ENCODE measurements at places on chromosomes 5 and 9. TPM values are rescaled to one million over a fixed set of nuclear protein-coding genes. Genes with fewer than 3 reads are reported as not detected.

GRCh38 chr5:89572696-89573095 lies 689.7 kb upstream of the MEF2C start:
- no peak for DNase-seq

- no peak for DNase-seq
Measured at GRCh38 chr9:21864505-21864904, 62.1 kb downstream of the MTAP start.

GRCh38 chr5:145824040-145824439 lies 11.1 kb downstream of the PRELID2 start:
- DNase-seq, result no peak

DNA sequence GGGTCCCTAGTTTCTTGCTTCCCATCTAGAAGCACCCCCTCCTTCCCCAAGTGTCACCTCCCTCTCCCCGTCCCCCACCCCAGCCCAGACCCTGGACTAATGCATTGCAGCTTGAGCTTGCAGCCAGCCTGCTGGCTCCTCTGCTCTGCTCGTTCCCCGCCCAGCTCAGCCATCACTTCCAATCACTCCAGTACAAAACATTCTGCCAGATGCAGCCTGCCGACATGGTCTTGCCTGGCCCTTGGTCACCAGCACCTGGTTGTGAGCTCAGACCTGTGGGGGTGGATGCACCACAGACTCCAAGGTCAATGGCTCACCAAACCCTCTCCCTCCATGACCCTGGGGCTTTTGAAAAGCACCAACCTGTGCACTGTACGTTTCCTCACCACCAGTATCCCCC lies 172.9 kb upstream of the SMIM23 start:
- DNase-seq, result no peak

DNA sequence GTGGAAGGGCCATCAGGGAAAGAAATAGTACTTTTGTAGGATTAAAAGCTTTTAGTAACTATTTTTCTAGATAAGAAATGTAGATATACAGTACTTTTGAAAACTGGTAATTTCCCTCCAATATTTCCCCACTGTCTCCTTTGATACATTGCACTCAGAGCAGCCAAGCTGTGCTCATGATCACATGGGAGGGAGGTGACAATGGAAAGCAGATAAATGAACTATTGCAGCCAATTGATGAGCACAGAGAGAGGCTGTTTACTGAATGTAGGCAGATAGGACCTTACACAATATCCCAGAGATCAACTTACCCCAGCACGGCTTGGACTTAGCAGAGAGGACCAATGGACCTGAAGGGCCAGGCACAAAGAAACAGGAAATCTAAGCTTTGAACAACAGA lies 178.0 kb upstream of the NREP start:
- DNase-seq, result no peak

GRCh38 chr5:80370390-80370789 lies 37.5 kb upstream of the ZFYVE16 start:
- DNase-seq, result no peak

MRPS27 gene
- total RNA-seq, result 44.1 TPM

SLIT3 gene
- 77.1 TPM for total RNA-seq
